Gastrocnemius medialis (tissue), 4 donors: ENCODE measurements at places on chromosomes 6 and 20.

DNA sequence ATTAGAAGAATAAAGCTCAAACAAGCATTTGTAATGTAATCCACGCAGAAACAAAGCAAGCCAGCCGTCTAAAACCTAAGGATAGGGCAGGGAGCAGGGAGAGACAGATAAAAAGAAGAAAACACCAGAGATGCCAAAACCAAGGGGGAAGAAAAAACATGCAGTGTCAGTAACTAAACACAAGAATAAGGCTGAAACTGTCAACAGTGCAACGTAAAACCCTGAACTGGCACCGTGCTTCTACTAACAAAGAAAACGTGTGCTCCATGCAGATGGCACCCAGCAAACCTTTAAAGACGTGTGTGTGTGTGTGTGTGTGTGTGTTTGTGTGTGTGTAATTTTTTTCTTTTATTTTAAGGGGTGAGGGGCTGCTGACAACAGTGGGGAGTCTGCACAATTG is 88.4 kb upstream of the TAB2 start:
- DNase-seq: no peak

- no peak for DNase-seq
Observed at GRCh38 chr6:169046021-169046420, 207.6 kb downstream of the THBS2 start.

DNA sequence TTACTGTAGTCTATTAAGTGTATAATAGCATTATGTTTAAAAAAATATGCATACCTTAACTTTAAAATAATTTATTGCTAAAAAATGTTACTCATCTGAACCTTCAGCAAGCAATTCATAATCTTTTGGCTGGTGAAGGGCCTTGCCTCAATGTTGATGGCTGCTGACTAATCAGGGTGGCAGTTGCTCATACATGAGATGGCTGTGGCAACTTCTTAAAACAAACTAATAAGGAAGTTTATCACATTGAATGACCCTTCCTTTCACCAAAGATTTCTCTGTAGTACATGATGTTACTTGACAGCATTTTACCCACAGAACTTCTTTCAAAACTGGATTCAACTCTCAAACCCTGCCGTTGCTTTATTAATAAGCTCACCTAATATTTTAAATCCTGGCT is 84.0 kb downstream of the TASP1 start:
- no peak for DNase-seq

DNA sequence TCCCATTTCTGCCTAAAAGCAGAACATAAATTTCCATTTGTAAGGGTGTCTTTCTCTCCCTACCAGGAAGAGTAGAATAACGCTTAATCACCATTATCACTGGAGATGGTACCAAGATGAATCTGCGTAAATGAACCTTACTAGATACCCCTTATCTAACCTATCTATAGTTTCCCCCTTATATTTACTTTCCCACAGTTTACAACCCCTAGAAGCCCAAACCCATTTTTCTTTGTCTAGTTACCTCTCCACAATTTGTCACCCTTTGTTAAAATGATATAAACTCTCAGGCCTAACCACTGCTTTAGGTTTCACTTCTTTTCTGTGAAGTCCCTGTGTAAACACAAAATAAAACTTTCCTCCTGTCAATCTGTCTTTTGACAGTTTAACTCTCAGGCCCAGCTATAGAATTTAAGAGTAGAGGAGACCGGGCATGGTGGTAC is 45.5 kb downstream of the PCNA start:
- no peak for DNase-seq

GRCh38 chr6:1540864-1541521 is 68.7 kb upstream of the FOXC1 start:
- DNase-seq: no peak

DNA sequence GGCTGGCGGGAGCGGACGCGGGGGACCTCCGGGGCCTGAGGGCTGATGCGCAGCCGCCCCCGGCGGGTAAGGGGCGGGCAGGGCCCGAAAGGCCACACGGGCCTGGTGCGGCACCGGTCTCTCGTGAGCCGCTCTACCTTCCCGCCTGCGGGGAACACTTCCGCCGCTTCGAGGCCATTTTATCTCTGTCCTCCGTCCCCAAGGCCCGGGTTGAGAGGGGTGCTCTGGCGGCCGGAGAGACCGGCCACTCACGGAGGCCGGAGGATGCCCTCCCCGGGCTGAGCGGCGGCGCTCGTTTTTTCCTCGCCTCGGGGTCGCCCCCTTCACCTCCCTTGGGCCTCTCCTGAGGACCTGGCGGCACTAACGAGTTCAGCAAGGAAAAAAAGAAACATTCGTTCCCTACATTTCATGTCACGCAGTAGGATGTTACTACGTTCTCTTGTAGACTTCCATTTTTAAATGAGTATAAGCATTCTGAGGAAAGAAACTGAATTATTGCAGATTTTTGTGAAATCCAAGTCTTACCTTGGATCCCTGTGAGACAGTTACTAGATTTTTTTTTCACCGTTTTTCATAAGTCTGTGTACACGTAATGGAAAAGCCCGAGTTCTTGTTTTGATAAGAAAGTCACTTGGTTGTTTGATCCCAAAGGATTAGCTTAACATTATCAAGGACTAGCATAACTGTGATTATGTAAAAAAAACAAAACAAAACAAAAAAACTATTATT is 575 bp downstream of the WTAP start:
- no peak for DNase-seq
